NCI-H82 (cell line): ENCODE measurements at places on chromosomes 1 and 21.
A peak's percentile ranks its signal among the peaks of the same experiment; 100 is the strongest.

DNA sequence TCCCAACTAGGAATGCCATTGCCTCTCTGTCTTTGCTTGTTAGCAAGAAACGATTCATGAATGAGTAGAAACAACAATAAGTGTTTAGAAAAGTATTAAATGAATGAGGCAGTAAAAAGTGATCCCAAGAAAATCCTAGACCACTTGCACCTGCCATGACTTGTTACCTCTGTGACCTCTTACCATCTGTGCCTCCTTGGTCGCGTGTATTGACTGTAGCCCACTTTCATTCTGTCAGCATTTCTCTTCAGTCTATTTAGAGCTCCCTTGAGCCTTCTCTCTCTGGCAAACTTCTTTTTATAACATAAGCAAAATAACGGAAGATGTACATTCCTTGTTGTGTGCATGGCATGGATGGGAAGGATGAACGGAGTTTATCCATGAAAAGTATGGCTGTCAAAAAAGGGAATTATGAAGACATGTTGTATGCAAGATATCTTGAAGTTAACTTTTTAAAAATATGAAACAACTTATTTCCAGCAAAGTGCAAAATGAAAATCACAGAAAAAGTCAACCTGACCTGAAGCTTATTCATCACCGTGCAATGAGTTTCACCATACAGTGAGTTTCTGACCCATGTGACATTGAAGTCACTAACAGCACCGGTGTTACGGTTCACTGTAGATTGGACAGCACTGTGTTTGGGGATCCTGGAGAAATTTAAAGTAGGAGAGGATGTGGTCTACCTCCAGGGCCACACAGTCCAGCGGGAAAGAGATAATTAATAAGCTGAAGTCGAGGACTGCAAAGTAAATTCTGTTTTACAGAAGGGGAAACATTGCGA lies 47.7 kb downstream of the KCNK1 start:
- DNase-seq: no peak

GRCh38 chr21:40923407-40923806 lies 76.4 kb upstream of the DSCAM start:
- peak; percentile 34 for DNase-seq

GRCh38 chr1:225825607-225826007 lies 15.7 kb downstream of the EPHX1 start:
- no peak for DNase-seq

DNA sequence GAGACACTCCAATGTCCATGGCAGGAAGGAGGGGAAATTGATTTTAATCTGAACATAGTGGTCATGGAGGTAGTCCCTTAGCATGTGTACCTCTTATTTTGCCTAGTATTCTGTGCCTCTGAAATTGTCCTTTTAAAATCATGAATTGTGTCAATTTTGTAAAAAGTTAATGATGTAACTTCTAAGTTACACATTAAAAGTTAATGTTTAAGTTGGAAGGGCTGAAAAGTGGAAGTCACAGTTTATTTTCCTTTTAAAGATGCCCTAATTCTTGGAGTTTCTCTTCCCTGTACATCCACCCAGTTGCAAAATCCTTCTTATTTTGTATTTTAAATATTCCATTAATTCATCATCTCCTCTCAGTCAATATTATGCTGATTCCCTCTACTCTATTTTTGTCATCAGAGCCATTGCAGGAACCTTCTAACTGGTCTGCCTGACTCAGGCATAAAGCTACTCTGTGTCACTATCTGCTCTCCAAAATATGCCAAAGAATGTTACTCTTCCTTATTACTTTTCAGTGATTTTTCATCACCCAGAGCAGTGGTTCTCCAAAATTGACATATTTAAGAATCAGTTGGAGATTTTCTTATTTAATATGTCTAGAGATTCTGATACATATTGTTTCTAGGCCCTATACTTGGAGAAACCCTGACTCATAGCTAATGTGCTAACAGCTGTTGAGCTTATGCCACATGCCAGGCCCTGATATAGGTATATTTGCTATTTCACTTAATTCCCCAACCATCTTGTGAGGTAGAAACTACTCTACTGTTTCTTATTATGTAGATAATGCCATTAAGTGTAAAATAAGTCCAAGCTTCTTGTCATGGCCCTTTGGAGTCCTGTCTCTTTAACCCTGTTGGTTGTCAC lies 5.1 kb downstream of the HOOK1 start:
- peak; percentile 36 for DNase-seq

DNA sequence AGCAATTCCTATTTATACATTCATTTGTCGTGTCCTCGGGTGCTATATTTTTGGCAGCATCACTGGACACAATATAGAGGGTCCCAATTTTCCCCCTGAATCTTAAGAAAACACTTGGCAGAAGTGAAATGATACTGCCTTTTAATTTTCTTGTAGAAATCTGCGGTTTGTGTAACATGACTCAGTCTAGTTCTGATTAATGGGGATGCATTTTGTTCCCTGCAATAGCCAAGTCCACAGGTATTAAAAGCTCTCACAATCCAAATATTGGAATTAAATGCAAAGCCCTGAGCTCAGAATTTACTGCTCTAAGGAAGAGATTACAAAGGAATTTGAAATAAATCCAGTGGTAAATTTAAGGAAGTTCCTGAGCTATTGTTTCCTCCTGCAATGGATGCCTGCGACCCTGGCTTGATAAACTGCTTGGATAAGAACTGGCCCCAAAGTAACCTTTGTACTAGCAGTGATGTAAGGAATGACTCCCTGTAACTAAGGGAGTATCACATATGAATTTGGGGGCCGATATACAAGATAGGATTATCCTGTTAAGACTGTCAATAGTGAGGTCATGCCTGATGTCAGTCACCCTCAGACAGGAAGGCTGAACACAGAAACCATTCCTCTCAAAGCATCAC lies 349.7 kb upstream of the C1orf87 start:
- DNase-seq: no peak

DNA sequence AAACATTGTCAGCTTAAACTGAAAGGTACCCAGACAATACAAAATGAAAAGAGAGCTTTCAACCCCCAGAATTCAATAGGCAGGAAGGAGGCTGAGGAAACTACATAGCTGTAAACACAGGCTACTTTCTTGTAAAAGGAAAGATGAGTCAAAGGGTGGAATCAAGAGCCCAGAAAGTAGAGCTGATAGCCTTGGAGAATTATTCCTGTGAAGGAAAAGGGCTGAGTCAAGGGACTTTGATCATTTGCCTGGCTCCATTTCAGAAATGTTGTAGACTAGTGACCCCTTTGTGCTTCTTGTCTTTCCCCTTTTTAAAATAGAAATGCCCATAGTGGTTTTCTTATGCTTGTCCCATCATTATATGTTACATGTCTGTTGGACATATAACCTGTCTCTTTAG lies 597.6 kb downstream of the ADGRL2 start:
- no peak for DNase-seq
